ENCODE measurements at places on chromosomes 4 and X.

- no peak for DNase-seq
Measured at GRCh38 chr4:100938698-100939097, 408.6 kb downstream of the PPP3CA start.

DNA sequence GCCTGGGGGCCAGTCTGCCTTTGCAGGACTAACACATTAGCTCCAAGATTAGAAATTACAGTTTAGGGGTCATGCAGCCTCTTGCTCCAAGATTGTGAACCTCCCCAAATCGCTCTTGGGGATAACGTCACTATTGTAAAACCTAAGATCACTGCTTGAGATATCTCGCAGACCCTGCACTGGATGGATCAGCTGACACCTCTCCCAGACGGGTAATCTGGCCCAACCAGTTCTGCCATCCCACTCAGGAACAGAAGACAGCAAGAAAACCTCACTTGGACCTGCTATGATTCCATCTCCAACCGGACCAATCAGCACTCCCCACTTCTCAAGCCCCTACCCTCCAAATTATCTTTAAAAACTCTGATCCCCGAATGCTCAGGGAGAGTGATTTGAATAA, 431.2 kb downstream of the GPM6A start:
- no peak for DNase-seq

- no peak for DNase-seq
Measured at GRCh38 chr4:146059151-146059550, 116.4 kb upstream of the LSM6 start.

DNA sequence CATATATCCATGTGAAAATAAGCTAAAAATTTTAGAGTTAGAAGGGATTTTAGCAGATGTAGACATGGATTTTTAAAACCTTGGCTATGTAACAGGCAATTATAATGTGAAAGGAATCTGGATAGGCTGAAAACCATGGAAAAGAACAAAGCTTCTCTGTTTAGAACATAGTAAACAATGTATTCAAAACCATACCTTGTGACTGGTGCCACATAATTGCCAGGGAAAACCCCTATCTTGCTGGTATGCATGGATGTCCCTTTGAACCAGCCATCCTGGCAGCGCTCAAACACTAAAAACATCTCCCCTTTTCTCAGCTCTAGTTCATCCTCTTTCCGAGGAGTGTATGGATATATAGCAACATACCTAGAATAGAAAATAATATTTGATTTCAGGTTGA, 110.6 kb upstream of the CBR4 start:
- no peak for DNase-seq

GRCh38 chrX:45749375-45749774, 548.7 kb upstream of the DIPK2B start:
- no peak for DNase-seq

DNA sequence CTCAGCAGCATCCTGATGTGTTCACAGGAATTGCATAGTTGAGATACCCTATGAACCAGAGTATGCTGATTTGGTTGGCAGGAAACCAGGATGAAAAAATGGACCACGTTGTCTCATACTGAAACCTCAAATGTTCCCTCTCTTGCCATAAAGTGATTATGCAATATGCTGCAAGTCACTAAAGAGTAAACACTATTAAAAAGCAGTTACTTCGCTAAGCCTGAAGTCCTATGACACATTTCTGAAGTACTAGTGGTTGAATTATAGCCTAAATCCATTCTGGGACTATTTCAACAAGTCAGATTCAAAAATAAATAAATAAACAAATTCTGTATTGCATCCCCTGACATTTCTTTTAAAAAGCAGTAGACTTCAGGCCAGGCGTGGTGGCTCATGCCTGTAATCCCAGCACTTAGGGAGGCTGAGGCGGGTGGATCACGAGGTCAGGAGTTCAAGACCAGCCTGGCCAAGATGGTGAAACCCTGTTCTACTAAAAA, 106.0 kb upstream of the NAP1L5 start:
- no peak for DNase-seq

GRCh38 chr4:174404677-174405076, 117.6 kb downstream of the HPGD start:
- DNase-seq = no peak

DNA sequence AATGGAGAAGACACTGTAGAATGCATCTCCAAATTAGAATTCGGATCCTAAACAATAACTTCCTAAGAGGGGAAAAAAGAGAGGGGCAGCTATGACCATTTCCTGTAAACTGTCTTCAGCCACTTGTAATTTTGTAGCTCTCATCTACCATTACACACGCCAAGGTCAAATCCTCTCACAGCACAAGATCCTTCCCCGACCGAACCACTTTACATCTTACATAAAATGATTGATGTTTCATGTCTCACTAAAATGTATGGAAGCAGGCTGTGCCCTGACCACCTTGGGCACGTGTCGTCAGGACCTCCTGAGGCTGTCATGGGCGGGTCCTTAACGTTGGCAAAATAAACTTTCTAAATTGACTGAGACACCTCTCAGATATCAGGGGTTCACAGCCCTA, 24.1 kb upstream of the PBDC1 start:
- peak; percentile 14 for DNase-seq

DNA sequence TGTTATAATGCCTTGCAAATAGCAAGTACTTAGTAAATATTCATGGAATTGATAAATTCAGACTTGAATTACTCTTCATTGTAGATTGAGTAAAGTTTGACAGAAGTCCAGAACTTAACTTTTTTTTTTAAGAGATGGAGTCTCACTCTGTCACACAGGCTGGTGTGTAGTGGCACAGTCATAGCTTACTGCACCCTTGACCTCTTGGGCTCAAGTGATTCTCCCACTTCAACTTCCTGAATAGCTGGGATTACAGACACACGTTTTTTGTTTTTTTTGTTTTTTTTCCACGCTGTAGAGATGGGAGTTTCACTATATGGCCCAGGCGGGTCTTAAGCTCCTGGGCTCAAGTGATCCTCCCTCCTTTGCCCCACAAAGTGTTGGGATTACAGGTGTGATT, 32.1 kb downstream of the UBE2K start:
- DNase-seq = no peak

DNA sequence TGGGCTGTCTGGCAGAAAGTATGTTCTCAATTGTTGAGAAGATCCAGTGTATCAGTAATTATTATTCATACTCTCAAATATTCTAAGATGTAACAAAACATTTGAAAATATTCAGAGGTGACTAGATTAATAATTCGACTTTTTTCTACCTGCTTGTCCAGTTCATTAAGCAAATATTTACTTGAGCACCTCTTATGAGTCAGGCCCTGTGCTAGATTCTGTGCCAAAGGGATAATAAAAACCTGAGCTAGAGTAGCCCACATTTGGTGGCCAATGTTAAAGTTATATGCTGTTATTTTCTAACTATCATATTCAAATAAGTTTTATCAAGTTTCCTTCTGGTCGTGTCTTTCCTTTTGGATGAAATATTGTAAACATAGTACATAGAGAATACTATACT, 58.5 kb downstream of the ARHGAP10 start:
- DNase-seq = no peak

DNA sequence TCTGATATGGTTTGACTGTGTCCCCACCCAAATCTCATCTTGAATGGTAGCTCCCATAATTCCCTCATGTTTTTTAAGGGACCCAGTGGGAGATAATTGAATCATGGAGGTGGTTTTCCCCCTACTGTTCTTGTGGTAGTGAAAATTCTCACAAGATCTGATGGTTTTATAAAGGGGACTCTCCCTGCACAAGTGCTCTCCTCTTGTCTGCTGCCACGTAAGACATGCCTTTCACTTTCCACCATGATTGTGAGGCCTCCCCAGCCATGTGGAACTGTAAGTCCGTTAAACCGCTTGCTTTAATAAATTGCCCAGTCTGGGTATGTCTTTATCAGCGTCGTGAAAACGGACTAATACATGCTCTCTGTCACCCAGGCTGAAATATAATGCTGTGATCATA, 200.9 kb upstream of the SLIT2 start:
- no peak for DNase-seq

DNA sequence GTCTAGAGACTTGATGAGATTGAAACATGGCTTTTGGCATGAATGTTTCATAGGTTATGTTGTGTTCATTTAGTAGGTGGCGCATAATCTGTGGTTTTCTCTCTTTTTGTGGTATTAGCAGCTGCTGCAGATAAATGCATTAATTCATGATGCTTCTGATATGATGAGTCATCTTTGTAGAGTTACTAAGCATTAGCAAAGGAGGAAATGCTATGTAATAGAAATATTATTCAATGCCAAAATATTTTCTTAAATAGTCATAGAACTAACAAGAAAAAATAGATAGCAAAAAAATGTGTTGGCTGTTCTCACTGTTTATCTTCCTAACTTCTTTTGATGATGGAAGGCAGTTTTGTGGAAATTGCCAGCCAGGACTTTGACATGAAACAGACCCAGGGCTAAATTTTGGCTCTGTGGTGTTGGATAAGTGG, 3.6 kb downstream of the ZXDB start:
- no peak for DNase-seq

- DNase-seq = no peak
Measured at GRCh38 chr4:173145131-173145530, 23.5 kb upstream of the GALNT7 start.

DNA sequence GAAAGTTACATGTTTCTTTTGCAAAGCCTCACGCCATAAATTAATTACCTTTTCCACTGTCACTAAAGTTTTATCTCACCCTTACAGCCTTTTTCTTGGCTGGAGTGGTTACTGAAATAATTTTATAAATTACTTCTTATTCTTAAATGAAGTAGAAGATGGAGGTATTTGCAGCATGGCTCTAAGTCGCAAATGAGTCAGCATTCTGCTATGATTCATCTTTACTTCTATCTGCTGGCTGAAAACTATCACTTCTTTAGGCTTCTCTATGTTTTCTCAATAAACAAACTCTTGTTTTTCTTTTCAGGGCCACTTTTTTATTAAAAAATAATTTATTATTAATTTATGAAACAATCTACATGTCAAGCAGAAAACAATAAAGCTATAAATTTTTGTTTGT, 210.2 kb upstream of the GYPA start:
- no peak for DNase-seq

- no peak for DNase-seq
Measured at GRCh38 chrX:133493366-133493765, 78.1 kb upstream of the GPC4 start.

DNA sequence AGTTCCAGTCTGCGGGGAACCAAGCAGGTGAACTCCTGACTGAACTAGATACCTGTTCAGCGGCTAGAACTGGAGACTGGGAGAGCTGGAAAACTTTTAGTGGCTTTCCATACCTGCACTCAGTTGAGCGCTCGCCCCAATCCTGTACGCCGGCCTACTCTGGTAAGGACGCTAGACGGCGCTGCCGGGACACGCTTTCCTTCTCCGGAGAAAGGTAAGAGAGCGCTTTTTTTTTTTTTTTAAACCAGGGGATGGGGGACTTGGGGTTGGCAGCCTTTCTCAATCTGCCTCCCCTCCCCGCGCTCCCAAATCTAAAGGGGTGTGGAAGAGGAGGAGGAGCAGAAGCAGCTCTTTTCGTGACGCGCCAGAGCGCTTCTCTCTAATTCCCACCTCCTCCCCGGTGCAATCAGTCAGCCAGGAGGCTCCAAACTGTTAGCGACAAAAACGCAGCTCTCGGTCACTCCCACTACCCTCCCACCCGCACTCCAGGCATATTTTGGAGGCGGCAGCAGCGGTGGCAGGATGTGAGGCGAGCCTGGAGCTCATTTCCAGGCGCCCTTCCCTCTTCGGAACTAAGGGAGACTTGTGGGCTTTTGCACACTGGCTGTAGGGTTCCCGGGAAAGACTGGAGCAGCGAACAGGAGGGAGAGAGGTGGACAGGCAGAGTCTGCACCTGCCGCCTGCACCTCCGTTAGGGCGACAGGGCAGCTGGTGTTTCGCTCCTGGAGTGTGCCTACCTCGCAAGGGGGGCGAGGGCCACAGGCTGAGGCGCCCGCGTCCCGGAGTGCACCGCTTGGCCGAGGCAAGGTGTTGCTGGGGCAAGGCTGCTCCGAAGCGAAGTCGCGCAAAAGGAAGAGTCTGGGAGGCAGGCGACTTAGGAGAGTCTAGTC, at the start of gene IL1RAPL2:
Gene IL1RAPL2, plus strand, starts transcription at position 409 of the 890 bp plus-strand sequence.
- DNase-seq = no peak

GRCh38 chr4:105145156-105145902, 1.3 kb upstream of the TET2 start:
- no peak for DNase-seq
